Omental fat pad (tissue), 4 donors: ENCODE measurements at places on chromosomes 1 and 21. TPM values are rescaled to one million over a fixed set of nuclear protein-coding genes. Genes with fewer than 3 reads are reported as not detected.

MTARC2 gene
- total RNA-seq, result 15.7 TPM

GRCh38 chr1:40477678-40478053 lies 576 bp downstream of the ZFP69 start:
- no peak for DNase-seq

- DNase-seq, result no peak
Observed at GRCh38 chr1:234865171-234866006, 255.4 kb upstream of the IRF2BP2 start.

KIAA1614 gene
- 7.7 TPM for total RNA-seq

SLC26A9 gene
- total RNA-seq, result 0.37 TPM

DNA sequence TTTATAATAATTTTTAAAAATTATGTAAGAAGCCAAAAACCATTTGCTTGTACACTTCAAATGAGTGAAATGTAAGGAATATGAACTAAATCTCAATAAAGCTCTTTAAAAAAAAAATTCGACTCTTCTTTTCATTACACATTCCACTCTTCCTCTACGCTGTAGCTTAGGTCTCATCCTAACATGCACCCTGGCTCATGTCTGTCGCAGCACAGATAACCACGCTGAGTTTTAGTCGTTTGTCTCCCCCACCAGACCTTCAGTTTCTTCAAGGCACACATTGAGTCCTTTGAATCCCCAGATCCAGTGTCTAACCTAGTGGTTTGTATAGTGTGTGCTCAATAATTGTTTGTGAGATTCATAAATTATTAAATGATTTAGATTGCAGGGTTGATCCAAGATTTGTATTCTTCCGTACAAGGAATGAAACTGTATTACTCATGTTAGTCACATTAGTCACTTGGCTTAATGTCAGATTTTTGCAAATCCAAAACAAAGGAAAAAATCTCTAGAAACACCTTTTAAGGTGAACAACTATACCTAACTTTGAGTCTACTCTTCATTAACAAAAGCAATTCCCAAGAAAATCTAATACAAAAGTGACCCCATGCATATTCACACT lies 57.3 kb downstream of the SLC25A24 start:
- DNase-seq, result no peak

CD160 gene
- total RNA-seq, result not detected

- DNase-seq, result no peak
Observed at GRCh38 chr1:79109445-79109844, 102.9 kb upstream of the ADGRL4 start.

GRCh38 chr21:41255190-41255589 lies 61.4 kb upstream of the FAM3B start:
- DNase-seq, result no peak

- no peak for DNase-seq
Observed at GRCh38 chr1:214897581-214897980, 185.0 kb upstream of the KCNK2 start.

- no peak for DNase-seq
Observed at GRCh38 chr1:205929496-205930194, 13.6 kb downstream of the SLC26A9 start.

TRIM46 gene
- 1.4 TPM for total RNA-seq

DNA sequence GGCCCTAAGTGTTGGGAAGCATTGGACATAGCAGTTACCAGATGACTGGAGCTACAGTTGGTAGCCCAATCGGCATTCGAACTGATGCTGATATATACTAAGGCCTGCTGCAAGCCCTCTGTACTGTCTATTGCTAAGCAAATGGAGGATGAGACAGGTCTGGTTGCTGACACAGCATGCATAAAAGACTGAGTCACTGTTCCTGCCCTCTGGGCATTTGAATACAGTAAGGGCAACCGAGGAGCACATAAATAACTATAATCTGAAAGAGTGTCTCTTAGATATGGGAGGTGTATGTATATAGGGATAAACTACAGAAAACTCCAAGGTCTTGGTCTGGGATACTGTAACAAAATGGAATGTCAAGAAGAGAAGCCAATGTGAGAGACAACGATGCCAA lies 16.8 kb upstream of the MARK1 start:
- DNase-seq, result no peak

- DNase-seq, result no peak
Observed at GRCh38 chr1:26009796-26010447, 11.7 kb upstream of the EXTL1 start.

DNA sequence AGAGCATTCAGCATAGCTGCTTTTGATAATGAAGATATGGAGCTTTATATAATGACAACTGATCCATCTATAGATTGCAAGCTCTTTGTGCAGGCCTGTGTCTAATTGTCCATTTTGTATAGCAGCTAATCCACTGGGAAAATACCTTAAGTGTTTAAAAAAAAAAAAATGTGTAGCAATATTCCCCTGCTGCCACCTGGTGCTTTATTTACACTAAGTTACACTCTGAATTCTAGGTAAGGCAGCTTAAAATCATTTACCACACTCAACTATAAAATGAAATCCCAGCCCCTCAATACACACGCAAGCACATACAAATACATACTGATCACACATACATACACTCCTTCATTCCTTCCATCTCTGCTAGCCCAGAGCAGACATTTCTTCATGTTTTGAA lies 49.1 kb upstream of the BCL9 start:
- no peak for DNase-seq

GRCh38 chr1:247441606-247442005 lies 16.3 kb downstream of the OR2B11 start:
- no peak for DNase-seq

CA14 gene
- not detected for total RNA-seq

GRCh38 chr1:207654320-207654719 lies 9.4 kb downstream of the CR1L start:
- no peak for DNase-seq

- DNase-seq, result no peak
Observed at GRCh38 chr1:148308832-148309458, 156.9 kb upstream of the NBPF11 start.

DNA sequence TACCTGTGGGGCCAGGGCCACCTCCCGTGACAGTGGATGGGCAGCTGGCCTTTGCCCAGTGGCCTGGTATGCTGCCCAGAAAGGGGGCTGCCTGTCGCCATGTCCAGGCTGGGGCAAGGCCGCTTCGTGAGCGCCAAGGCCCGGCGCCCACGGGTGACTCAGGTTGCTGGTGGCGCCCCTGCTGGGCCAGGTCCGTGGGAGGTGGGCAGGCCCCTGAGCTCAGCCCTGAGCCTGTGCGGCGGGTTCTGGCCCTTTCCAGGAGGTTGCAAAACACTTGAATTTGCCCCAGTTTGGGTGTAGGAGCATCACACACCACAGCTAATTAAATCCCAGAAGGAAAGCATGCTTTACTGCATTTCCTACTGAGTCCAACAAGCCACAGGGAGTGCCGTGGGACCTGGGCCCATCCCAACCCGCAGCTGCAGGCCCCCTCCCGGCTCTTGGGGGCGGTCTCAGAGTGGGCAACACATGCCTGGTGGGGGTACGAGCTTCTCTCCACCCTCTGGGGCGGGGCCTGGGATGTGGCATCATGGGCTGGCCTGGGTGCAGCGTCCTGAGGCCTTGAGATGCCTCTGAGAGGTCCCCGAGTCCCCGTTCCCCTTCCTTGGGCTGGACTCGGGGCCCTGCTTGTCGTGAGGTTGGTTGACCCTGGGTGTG lies 159.8 kb downstream of the PEX14 start:
- DNase-seq, result no peak

DNA sequence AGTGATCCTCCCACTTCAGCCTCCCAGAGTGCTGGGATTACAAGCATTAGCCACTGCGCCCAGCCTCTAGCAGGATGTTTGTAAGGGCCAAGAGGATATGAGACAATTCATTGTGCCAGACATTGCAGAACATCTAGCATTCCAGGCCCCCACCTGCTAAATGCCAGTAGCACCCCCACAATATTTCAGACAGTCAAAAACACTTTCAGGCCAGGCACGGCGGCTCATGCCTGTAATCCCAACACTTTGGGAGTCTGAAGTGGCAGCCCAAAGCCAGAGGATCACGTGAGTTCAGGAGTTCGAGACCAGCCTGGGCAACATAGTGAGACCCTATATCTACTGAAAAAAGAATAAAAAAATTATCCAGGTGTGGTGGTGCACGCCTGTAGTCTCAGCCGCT lies 12.9 kb downstream of the PPIE start:
- no peak for DNase-seq

DNA sequence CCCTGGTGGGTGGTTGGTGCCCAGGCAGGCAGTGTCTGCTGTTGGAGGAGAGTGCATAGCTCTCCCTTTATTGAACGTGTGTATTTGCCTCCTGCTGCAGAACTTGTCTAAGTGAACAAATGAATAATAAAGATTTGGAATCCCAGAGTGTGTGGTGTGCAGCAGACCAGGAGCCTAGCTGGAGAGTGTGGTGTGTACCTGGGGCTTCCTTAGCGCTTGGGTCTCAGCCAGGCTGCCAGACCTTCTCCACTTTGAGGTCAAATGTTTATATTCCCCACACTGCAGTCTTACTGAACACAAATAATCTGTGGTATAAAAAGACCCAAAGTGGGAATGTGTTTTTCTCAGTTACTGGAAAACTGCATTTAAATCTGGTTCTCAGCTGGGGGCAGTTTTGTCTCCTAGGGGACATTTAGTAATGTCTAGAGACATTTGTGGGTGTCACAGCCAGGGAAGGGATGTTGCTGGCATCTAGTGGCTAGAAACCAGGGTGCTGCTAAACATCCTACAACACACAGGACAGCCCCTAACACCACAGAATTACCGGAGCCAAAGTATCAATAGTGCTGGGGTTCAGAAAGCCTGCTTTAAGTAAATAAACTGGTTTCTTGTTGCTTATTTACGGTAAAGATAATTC lies 23.6 kb downstream of the SLC37A1 start:
- no peak for DNase-seq

WASF2 gene
- 87.8 TPM for total RNA-seq

FCRL3 gene
- total RNA-seq, result 0.28 TPM

QSOX1 gene
- 130 TPM for total RNA-seq

DNA sequence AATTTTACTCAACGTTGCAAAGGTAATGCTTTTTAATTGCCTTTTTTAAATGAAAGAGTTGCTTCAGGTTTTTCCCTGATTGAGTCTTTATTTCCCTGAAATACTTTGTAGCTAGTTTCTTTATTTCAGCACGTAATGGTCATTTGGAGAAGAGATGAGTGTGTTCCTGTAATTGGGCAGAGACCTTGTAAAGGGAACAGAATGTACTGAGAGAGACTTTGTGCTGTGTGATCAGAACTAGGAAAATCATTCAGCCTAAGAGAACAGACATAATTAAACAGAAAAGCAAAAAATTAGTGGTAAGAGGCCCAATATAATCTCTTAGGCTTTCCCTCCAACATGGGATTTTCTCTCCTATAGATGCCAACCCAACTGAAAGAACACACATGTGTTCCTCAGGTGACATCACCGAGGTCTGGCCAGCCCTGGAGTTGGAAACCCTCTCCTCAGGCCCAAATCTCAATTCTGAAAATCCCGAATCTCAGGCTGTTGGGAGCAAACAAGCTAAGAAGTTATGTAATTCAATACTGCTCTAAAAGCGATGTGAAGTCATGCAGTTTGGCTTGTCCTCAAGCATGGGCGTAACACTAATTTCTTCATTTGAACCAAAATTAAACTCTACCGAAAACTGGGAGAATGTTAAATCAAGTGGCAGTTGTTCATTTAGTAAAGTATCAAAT lies 102.0 kb downstream of the TGFB2 start:
- no peak for DNase-seq

DNA sequence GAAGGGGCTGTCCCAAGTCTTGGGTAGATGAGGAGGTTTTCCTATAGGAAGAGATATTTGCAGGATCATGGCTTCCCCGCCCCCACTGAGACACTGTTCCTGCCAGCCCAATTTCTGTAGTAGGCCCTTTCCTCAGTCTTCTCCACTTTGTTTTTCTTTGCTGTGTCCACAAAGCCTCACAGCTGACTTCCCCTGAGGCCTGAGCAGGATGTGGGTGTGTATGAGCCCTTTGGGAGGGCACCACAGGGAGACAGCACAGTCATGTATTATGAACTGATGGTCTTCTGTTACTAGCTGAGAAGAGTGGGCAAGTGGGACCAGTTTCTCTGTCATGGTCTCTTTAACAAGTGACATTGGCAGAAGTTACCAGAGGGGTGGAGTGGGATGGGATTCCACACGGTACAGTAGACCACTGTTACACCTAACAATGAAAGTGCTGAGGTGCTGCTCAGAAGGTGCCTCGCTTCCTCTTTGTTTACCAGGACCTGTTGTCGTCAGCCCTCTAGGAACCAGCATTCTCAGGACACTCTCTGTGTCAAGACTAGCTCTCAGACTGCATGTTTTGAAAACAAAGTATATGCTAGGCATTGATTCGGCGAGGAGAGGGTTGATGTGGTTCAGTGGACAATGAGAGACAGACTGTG lies 253.8 kb upstream of the HOOK1 start:
- no peak for DNase-seq

- DNase-seq, result no peak
Observed at GRCh38 chr1:185440877-185441276, 123.8 kb upstream of the IVNS1ABP start.

KCND3 gene
- total RNA-seq, result 11.7 TPM
